ENCODE measurements at places on chromosomes 6 and 20. TPM values are rescaled to one million over a fixed set of nuclear protein-coding genes. Genes with fewer than 3 reads are reported as not detected.
A peak's percentile ranks its signal among the peaks of the same experiment; 100 is the strongest.

Gene GJA10
- not detected for total RNA-seq

Gene CNBD2
- 3.1 TPM for total RNA-seq

GRCh38 chr6:10692965-10693538 is 1.4 kb downstream of the C6orf52 start:
- peaks cover 18% of the 10 kb centered on the region for H3K36me3 ChIP-seq
- H3K4me1 ChIP-seq: peaks cover 27% of the 10 kb centered on the region
- H3K27me3 ChIP-seq: no peaks in the 10 kb centered on the region
- H3K4me3 ChIP-seq: peak overlapping the region; percentile 87
- peak overlapping the region; percentile 99 for H3K27ac ChIP-seq

DNA sequence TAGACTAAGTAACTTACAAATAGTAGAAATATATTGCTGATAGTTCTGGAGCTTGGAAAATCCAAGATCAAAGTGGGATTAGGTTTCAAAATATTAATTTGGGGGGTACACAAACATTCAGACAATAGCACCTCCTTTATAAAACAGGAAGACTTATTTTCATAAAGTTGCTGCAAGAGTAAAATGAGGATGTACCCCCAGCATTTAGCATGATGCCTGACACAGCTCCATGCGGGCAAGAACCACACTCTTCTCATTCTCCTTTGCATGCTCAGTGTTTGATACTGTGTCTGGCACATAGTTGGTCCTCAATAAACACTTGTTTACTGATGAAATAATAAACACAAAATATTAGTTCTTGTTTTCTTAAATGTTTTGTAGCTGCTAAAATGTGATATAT is 332.9 kb downstream of the TFAP2A start:
- DNase-seq: no peak
- H3K36me3 ChIP-seq: no peaks in the 10 kb centered on the region
- no peaks in the 10 kb centered on the region for H3K27me3 ChIP-seq
- H3K27ac ChIP-seq: no peak overlapping the region
- no peaks in the 10 kb centered on the region for H3K4me1 ChIP-seq

DNA sequence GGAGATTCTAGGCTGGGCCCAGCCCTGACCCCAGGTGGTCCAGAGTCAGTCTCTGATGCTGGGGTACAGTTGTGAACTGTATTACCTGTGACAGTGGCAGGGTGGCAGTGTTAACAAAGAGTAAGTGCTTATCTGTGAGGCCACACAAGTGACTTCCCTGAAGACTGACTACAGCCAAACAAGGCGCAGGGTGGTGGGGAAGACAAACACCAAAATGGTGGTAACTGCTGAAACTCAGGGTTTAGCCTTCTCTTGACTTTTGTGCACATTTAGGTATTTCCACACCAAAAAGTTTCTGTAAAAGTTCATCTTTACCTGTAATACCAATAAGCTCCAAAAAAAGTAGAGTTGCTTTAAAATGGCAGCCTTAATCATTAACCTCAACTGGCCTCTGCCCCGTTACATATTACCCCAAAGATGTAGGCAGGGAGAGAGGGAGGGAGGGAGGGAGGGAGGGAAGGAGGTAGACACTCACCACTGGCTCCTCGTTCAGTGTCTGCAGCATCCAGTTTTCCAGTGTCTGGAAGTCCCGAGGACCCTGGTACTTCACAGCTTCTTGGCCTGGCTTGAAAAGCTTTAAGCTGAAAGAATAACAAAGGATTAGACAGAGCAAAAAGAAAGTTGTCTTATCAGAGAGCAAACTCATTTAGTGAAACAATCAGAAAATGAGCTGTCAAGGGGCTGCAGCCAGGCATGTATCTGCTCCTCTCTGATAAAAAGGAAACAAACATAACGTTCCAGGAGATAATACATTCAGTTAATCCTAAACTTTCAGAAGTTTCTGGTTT is 11.3 kb downstream of the TXNDC5 start:
- DNase-seq: no peak
- H3K36me3 ChIP-seq: peaks cover 76% of the 10 kb centered on the region
- no peak overlapping the region for H3K27ac ChIP-seq
- H3K4me3 ChIP-seq: no peak overlapping the region
- H3K27me3 ChIP-seq: no peaks in the 10 kb centered on the region

DNA sequence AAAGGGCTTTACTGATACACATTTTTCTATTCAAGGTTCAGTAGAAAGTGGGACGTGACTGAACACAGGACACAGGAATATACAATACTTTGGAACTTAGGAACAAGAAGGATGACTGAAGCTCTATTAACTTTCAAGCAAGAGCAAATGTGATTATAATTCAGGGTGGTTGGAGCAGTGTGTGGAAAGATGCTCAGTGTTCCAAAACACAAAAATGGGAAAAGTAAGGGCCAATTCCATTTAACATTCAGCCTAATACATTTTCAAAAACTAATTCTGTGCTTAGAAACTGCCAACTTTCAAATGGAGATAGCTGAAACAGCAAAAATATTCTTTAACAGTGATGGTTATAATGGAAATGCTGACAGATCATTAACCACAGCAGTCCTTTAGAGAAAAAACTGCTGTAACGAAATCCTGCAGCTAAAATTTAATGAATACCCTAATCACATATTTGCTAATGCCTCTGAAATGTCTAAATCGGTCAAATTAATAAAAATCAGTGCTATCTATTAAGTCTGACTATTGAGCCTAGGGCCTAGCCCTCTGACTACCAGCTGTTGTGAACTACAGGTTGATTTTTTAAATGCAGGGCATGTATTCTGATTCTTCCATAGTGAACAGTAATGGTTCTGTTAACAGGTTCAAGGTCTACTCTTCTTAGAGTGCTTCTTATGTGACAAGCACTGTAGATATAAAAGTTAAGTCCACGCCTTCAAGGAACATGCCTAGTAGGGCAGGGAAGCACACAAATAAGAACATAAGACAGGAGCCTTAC is 45.9 kb downstream of the RARS2 start:
- peaks cover 5% of the 10 kb centered on the region for H3K4me1 ChIP-seq
- no peak overlapping the region for H3K4me3 ChIP-seq
- H3K27me3 ChIP-seq: no peaks in the 10 kb centered on the region
- H3K27ac ChIP-seq: no peak overlapping the region

Gene BPIFB2
- total RNA-seq: not detected

Gene PTCRA
- not detected for total RNA-seq

Gene GCNT2
- total RNA-seq: 2.5 TPM

DNA sequence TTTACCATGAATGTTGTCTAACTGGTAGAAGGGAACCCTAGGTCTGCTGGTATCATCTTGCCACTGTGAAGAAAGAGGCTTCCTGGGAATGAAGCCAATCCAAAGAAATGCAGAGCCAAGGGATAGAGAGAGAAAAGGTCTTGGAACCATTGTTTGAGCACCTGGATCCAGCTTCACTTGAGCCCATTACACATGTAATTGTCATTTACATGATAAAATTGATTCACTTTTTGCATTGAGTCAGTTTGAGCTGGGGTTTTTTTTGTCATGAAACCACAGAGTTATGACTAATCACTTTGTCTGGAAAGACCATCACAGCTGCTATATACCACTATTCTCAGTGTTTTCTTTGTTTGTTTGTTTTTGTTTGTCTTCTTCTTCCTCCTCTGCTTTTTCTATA is 112.3 kb downstream of the CBLN4 start:
- H3K27ac ChIP-seq: no peak overlapping the region
- DNase-seq: no peak
- no peaks in the 10 kb centered on the region for H3K27me3 ChIP-seq
- no peak overlapping the region for H3K4me3 ChIP-seq
- no peaks in the 10 kb centered on the region for H3K36me3 ChIP-seq

Gene MCCD1
- not detected for total RNA-seq

Gene IL20RA
- not detected for total RNA-seq

Gene POPDC3
- not detected for total RNA-seq

Gene PDYN
- total RNA-seq: not detected

DNA sequence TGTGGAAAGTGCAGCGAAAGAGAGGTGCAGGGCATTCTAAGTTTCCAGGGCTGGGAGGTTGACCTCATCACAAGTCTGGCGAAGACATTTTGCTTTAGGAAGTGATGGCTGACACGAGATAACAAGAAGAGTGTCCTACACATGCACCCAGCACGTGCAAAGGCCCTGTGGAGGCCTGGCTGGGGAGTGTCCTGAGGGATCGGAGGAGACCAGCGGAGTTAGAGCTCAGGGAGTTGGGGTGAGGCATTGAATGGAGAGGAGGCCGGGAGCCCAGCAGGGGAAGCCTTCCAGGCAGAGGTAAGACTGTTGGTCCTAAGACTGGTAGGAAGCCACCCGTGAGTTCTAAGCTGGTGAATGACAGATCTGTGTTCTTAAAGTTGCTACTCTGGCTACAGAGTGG is 58.4 kb downstream of the PPP1R14C start:
- H3K27ac ChIP-seq: no peak overlapping the region
- H3K36me3 ChIP-seq: no peaks in the 10 kb centered on the region
- H3K4me3 ChIP-seq: no peak overlapping the region
- DNase-seq: no peak
- H3K4me1 ChIP-seq: no peaks in the 10 kb centered on the region

- peak overlapping the region; percentile 90 for H3K4me3 ChIP-seq
- peaks cover 61% of the 10 kb centered on the region for H3K4me1 ChIP-seq
- no peaks in the 10 kb centered on the region for H3K36me3 ChIP-seq
- no peak for DNase-seq
- no peaks in the 10 kb centered on the region for H3K27me3 ChIP-seq
These were observed 6.0 kb upstream of the ARMC12 start for GRCh38 chr6:35730745-35731413.

DNA sequence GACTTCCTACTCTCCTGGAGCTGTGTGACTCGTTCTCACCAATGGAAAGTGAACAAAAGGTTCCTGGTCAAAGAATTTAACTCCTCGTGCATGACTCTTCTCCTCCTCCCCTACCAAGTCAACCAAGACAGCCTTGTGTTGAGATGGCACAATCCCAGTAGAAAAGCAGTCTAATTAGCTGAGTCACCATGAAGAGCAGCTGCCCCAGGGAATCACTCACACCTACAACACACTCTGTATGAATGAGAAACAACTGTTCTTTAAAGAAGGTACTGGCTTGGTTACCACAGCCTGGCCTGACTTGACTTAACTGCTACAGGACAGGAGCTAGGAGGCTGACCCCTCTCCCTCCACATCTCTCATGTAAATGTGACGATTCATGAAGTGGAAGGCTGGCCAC is 2.9 kb upstream of the HLA-DOB start:
- H3K4me3 ChIP-seq: no peak overlapping the region
- peaks cover 10% of the 10 kb centered on the region for H3K4me1 ChIP-seq
- no peak overlapping the region for H3K27ac ChIP-seq
- peaks cover 8% of the 10 kb centered on the region for H3K36me3 ChIP-seq

DNA sequence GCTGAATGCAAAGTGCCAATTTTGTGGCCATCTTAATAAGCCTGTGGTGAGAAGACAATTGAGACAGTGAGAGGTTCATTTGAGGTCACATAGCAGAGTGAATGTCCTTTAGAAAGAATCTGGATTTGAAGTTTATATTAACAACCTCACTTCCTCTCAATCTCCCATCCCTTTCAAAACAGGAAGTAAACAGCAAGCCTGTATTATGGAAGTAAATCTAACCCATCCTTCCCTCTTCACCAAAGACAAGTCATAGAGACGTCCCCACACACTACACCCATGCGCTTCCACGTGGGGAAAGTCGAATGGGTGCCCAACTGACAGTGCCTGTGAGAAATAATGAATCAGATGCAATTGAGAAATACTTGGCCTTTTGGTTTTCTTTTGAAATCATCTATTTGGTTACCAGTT is 28.8 kb upstream of the CCND3 start:
- no peak for DNase-seq
- H3K36me3 ChIP-seq: peaks cover 12% of the 10 kb centered on the region
- H3K27ac ChIP-seq: peak overlapping the region; percentile 90

DNA sequence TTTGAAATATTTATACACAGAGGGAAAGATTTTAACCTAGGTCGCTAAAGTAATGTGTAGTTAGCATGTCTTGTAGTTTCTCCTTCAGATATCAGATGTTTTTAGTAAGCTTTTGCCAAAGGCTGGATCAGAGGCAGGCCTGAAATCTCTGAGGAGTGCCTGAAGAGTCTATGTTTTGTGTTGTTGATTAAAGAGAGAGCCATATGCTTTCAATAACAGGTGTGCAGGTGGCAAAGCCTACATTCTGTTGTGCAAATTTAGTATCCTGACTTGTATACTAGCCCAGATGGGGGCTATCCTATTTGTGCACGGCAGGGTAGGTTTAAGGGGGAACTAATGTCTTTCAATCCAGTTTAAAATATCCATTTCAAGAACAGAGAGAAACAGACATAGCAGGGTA is 167.1 kb upstream of the ATXN1 start:
- no peak overlapping the region for H3K4me3 ChIP-seq
- no peaks in the 10 kb centered on the region for H3K4me1 ChIP-seq
- peaks cover 17% of the 10 kb centered on the region for H3K27me3 ChIP-seq
- H3K36me3 ChIP-seq: no peaks in the 10 kb centered on the region
- DNase-seq: no peak

DNA sequence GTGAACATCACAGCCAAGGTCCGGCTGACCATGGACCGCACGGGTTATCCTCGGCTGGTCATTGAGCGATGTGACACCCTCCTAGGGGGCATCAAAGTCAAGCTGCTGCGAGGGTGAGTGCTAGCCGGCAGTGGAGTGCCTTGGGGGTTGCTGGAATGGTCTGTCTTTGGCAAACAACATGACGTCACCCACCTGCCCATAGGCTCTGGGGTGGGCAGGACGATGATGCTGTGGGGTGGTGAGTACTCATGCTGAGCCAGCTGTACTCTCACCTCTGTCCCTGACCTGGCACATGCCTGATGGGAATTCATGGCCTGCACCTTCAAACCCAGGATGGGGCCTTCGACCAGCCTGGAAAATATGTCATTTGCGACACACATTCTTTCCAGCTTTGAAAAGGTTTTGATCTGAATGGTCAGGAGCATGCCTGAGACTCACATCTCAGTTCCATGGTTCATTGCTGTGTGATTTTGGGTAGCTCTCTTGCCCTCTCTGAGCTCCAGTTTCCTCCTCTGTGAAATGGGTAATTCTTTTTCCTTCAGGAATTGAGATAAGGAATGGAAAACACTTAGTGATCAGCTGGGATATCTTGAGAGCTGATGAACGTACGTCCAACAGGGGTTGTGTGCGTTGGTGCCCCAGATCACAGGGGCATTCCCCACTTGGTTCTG is 6.7 kb downstream of the BPIFB4 start:
- no peak overlapping the region for H3K4me3 ChIP-seq
- no peaks in the 10 kb centered on the region for H3K36me3 ChIP-seq
- no peak for DNase-seq
- H3K4me1 ChIP-seq: no peaks in the 10 kb centered on the region

Gene PPP1R16B
- total RNA-seq: 133 TPM

DNA sequence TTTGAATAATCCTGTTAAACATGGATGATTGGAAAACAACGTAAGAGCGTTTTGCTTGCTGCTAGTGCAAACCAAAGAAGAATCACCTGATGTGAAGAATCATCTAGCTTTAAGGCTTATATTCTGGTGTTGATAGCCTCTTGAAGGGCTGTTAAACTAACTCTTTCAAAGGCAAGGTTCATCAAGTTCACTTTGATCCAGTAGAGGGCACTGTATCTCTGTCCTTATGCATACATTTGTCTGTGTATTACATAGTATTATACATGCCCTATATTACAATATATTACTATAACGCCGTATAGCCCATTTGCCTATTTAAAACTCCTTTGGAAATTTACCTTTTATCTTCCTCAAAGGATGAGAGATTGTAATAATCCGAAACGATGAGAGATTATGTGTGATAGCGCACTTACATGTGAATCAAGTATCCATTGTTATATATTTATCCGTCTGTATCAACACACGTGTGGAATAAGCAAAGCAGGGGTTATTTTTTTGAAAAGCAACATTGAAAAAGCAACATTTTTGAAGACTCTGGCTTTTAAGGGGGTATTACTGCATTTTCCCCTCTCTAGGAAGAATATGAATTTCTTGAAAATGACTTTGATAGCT is 50.8 kb upstream of the NRN1 start:
- H3K27ac ChIP-seq: no peak overlapping the region
- H3K36me3 ChIP-seq: no peaks in the 10 kb centered on the region
- H3K4me1 ChIP-seq: no peaks in the 10 kb centered on the region
- peak; percentile 68 for DNase-seq
- H3K27me3 ChIP-seq: peaks cover 21% of the 10 kb centered on the region
